ENCODE measurements at places on chromosomes 2 and 18. TPM values are rescaled to one million over a fixed set of nuclear protein-coding genes. Genes with fewer than 3 reads are reported as not detected.

Gene ST8SIA5
- not detected for total RNA-seq

Gene ALPG
- total RNA-seq: 0.22 TPM

Gene NCKAP5
- total RNA-seq: 0.96 TPM

Gene TGIF1
- 149 TPM for total RNA-seq

Gene CACNB4
- total RNA-seq: 0.32 TPM

Gene NOTO
- not detected for total RNA-seq

Gene MARCHF4
- 64.6 TPM for total RNA-seq

Gene LONRF2
- 3.3 TPM for total RNA-seq

Gene IL36A
- not detected for total RNA-seq

Gene TEKT4
- not detected for total RNA-seq

Gene PLA2R1
- 2.4 TPM for total RNA-seq

Gene FAM237A
- total RNA-seq: not detected

Gene MC2R
- total RNA-seq: not detected

Gene SNTG2
- not detected for total RNA-seq

Gene COL4A4
- total RNA-seq: 1.0 TPM

Measured in A549 treated with RU486 at 1 μM for 4 hours (cell line).